Caudate nucleus (tissue), 63 donors: ENCODE measurements at places on chromosomes 13 and 19.

DNA sequence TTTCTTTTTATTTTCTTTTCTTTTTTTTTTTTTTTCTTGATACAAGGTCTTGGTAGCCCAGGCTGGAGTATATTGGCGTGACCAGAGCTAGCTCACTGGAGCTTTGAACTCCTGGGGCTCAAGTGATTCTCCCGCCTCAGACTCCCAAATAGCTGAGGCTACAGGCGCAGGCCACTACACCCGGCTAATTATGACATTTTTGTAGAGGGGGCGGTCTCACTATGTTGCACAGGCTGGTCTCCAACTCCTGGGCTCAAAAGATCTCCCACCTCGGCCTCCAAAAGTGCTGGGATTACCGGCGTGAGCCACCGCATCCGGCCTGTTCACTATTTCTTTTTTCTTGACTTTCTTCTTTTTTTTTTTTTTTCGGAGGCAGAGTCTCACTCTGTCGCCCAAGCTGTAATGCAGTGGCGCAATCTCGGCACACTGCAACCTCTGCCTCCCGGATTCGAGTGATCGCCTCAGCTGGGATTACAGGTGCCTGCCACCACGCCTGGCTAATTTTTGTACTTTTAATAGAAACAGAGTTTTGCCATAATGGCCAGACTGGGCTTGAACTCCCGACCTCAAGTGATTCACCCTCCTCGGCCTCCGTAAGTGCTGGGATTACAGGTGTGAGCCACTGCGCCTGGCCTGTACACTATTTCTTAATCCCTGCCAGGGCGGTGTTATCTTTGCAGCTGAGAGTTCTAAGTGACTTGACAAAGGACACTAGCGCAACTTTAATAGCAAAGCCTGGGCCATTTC lies 37.1 kb upstream of the LSM14A start:
- DNase-seq = no peak

- DNase-seq = no peak
Observed at GRCh38 chr19:29845574-29846176, 33.9 kb downstream of the CCNE1 start.

DNA sequence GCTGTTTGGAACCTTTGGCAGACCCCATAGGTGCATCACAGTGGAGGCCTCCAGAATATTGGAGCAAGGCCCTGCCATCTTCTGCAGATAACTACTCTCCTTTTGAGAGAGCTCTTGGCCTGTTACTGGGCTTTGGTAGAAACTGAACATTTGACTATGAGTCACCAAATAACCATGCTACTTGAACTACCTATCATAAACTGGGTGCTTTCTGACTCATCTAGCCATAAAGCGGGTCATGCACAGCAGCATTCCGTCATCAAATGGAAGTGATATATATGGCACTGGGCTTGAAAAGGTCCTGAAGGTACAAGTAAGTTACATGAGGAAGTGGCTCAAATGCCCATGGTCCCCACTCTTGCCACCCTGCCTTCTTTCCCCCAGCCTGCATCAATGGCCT lies 782.5 kb upstream of the SLITRK6 start:
- no peak for DNase-seq

- DNase-seq = no peak
Observed at GRCh38 chr19:13844130-13844631, 32.8 kb upstream of the NANOS3 start.

GRCh38 chr13:39740761-39741160 lies 85.3 kb downstream of the COG6 start:
- no peak for DNase-seq

GRCh38 chr13:109698779-109699178 lies 87.6 kb downstream of the IRS2 start:
- no peak for DNase-seq

DNA sequence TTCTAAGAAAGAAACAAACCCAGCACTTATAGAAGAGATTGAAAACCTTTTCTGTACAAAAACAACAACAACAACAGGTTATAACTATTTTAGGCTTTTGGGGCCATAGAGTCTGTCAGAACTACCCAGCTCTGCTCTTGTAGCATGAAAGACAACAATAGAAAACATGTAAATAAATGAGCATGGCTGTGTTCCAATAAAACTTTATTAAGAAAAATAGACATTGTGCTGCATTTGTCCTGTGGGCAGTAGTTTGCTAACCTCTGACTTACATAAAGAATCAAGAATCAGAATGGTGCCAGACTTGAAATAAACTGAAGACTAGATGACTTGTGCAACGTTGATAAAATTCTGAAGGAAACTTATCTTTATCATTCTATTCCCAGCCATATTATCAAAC lies 617.5 kb downstream of the DIAPH3 start:
- no peak for DNase-seq

- DNase-seq = peak; percentile 17
Observed at GRCh38 chr19:18433015-18433691, 4.8 kb downstream of the ISYNA1 start.

GRCh38 chr19:39389631-39390414 lies 1.1 kb downstream of the PAF1 start:
- no peak for DNase-seq
